ENCODE measurements at places on chromosomes 16 and 17. TPM values are rescaled to one million over a fixed set of nuclear protein-coding genes. Genes with fewer than 3 reads are reported as not detected.

DNA sequence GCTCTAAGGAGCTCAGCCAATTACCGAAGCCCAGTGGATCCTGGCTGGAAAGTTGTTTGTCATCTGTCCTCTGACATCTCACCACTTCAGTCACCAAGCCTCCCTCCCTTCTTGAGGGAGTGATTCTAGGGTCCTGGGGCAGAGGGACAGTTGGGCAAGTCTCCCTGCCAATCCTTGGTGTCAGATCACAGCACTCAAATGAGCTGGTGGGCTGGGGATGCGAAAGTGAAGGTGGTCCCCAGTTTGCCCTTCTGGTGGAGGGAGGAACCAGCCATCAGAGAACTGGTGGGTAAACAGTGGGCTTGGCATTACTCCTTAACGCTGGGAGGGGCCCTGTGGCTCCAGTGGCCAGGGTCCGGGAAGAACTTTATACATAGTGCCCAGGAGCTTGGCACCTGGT is 4.4 kb upstream of the CALB2 start:
- DNase-seq: peak; percentile 68

DNA sequence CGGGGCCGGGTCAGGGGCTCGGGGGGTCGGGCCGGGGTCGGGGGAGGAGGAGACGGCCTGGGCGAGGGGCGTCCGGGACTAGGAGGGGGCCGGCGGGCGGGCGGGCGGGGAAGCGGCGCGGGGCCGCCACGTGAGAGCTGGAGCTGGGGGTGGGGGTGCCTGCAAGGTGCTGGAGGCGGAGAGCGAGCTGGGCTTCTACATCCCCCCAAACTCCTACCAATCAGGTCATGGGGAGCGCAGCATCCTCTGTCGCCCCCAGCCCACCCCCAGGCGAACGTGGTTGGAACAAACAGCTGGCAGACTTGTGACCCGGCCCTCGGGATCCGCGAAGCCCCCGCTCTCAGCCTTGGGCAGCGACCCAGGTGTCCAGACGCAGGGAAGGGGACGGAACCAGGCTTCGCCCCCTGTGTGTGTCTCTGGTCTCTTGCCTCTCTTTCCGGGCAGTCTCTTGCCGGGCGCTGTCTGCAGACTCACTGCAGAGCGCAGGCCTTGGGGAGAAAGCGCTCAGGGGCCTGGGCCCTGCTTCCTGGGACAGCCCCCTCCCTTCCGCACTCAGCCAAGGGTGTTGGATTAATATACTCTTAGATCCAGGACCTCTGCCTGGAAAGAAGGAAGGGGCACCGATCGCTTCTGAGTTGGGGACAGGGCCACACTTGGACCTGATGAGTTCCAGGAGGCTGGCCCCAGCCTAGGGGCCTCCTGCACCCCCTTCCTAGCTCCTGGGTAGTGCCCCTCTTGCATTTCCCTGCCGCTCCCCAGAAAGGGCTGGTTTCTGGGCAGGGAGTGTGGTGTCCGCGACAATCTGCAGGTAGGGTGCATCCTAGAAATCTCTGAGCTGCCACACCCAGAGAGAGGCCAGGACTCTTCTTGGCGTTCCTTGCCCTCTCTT is 722 bp downstream of the RASL10B start:
- peak; percentile 80 for DNase-seq

GRCh38 chr17:78315355-78316114 is 44.3 kb downstream of the SOCS3 start:
- peak; percentile 88 for DNase-seq

- DNase-seq: no peak
Observed at GRCh38 chr17:78793415-78793814, 11.3 kb upstream of the CYTH1 start.

- DNase-seq: no peak
Observed at GRCh38 chr16:82135844-82136243, 34.2 kb downstream of the MPHOSPH6 start.

- DNase-seq: no peak
Observed at GRCh38 chr17:39538866-39539265, 68.9 kb downstream of the NEUROD2 start.

DNA sequence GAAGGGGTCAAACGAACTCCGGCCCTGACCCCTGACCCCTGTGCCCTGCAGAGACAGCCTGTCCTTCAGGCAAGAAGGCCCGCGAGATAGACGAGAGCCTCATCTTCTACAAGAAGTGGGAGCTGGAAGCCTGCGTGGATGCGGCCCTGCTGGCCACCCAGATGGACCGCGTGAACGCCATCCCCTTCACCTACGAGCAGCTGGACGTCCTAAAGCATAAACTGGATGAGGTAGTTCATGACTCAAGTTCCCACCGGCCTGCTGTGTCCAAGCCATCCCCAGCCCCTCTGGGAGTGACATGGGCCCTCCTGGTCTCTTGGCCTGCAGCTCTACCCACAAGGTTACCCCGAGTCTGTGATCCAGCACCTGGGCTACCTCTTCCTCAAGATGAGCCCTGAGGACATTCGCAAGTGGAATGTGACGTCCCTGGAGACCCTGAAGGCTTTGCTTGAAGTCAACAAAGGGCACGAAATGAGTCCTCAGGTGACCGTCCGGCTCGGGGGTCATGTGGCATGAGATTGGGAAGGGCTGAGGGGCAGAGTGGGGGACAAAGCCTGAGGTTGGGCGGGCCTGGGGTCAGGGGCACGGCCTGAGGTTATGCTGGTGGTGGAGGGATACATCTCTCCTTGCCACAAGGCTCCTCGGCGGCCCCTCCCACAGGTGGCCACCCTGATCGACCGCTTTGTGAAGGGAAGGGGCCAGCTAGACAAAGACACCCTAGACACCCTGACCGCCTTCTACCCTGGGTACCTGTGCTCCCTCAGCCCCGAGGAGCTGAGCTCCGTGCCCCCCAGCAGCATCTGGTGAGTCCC is 5.7 kb downstream of the MSLN start:
- no peak for DNase-seq

DNA sequence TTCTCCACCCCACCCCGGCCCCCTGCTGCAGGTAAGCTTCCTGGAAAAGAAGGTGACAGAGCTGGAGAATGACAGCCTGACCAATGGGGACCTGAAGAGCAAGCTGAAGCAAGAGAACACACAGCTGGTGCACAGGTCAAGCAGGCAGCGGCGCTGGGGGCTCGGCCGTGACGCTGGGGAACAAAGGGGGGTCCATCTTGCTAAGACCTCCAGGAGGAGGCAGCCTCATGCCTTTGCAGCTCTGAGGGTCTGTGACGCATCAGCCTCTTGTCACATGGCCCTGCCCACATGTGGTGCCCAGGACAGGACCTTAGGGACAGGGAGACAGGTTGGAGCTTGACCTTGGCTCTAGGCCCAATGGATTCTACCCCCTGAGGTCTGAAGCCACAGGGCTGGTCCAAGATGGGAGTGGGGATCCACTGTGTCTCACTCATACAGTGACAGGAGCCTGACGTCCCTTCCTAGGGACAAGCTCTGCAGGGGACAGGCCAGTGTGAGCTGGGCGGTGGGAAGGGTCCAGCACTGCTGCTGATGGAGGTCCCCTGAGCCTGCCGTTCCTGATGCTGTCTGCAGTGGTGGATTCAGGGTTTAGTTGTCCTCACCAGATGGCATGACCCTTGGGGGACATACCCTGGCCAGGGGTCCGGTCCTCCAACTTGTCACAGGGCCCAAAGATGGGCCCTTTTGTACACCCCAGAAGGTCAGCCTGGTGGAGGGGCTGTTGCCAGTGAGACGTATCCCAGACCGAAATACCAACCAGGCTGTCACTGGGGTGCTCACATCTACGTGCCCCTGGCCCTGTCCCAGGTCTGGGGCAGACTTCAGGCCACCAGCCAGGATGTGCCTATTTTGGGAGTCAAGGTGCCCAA is 132.6 kb downstream of the RAB11FIP4 start:
- no peak for DNase-seq

DNA sequence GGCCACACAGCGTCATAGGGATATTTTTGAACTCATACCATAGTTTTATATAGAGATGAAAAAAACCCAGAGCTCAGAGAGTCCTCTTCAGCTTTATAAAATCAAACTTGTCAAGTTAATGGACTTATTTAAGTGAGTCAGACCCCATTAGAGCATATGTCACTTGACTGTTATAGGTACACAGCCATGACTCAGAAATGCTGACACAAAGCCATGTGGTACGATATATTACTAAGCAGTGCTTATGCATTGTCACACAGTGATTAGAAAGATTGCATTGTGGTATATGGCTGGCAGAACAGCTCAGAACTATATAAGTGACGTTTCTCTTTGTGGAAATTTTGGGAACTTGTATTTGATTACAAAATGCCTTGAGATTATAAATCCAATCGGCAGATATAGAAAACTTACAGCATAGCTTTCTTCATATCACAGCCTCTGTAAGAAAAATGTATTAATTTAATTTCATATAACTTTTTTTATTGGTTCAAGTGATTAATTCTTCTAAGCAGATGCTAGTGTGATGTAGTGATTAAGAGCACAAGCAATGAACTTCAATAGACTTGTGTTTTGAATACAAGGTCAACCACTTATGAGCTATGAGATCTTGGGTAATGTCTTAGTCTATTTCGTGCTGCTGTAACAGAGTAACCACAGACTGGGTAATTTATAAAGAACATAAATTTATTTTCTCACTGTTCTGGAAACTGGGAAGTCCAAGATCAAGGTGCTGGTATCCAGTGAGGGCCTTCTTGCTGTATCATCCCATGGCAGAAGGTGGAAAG is 25.8 kb upstream of the GINS3 start:
- no peak for DNase-seq

RNF222 gene
- total RNA-seq: not detected

MYOCD gene
- 13.7 TPM for total RNA-seq

AGRP gene
- total RNA-seq: not detected

Data from osteocyte (in vitro differentiated cells).